ENCODE measurements at places on chromosomes 6 and 20.

DNA sequence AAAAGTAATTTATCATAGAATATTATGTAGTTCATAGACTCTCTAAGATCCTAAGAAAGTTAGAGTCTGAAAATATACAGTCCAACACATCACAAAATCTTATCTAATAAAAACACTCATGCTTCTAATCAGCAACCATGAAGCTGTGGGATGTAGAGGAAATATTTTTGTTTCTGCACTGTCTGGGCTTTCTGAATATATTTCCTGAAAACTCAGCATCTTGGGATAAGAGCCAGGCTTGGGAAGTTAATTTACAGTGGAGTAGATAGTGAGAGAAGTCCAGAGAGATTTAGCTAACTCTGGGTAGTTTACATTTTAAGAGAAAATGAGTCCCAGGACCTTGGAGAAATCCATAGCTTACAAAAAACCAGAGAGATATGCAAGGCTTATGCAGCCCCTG is 150.4 kb upstream of the BMP5 start:
- no peak for DNase-seq

DNA sequence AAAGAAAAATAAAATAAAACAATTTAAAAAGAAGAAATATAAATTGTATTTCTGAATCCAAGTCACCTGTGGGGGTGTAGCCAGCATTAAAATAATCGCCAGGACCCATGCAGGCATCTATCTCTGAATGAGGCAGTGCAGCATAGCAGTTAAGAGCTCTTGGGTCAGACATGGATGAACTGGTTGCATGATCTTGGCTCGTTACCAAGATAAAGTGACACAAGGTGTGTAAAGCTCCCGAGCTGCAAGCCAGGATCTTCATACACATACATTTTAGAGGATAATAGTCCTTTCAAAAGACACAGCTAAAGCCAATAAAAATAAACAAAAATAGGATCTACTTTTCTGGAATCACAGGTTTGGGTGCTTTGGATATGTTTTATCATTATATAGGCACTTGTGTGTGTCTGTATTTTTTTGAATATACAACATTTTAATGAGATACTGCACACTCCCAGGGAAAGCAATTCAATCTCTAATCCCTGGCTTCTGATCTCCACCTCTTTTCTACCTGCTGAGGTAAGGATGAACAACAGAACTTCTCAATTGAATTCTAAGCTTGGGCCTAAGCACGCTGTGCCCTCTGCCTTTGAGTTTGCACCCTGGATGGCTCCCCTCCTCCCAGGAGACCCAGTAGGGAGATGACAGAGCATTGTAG is 8.9 kb downstream of the TRIM10 start:
- no peak for DNase-seq

DNA sequence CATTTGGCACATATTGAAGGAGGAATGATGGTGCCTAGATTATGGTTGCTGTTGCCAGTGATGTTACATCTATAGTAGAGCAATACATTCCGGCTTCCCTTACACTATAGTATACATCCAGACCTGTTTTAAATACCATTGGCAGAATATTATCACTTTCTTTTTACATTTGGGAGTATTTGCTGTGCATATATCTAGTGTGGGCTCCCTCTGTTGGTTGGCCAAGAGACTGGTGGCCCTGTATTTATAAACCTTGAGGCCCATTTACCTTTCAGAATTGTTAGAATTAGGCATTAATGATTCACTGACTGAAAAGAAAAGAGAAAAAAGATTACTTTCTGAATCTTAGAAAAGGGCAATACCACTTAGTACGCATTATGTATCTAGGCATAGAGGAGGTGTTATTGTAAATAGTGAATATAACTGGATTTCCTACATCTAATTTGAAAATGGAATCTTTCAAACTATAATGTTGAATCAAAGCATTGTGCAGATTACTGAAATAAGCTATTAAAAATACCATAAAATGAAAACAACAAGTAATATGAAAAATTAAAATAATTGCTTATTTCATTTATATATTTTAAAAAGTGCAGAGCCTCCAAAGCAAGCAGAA is 628.8 kb upstream of the MAN1A1 start:
- no peak for DNase-seq

DNA sequence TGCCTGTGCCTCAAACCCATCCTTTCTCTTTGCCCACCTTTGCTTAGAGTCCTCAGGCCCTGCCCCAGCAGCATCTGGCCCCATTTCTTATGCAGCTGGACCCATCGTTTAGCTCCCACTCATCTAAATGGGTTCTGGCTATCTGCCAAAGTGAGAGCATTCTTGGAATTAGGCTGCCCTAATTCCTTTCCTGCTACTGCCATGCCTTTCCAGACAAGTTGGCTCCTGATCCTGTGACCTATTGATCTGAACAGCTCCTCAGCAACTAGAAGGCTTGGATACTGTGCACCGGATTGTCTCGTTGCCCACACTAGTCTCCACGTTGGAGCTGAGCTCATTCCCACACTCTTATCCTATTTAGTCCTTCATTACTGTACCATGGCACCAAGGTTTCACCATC is 22.9 kb downstream of the DZANK1 start:
- DNase-seq, result no peak

DNA sequence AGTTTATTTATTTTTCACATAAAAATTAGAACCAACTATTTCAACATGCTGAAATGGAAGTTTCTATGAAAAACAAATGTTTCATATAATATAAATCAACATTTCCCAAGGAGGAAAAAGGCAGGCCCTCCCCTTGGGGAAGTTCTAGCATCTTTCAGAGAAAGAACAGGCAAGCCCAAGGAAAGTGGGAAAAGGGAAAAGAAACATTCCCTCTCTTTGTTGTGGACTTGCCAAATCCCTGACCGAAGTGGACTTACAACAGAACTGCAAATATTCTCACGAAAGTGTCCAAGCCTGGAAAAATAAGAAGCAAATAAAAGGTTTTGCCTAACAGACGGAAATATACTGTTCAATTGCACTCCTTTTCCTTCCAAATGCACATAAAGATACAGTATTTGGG is 214.4 kb downstream of the ATXN1 start:
- no peak for DNase-seq

DNA sequence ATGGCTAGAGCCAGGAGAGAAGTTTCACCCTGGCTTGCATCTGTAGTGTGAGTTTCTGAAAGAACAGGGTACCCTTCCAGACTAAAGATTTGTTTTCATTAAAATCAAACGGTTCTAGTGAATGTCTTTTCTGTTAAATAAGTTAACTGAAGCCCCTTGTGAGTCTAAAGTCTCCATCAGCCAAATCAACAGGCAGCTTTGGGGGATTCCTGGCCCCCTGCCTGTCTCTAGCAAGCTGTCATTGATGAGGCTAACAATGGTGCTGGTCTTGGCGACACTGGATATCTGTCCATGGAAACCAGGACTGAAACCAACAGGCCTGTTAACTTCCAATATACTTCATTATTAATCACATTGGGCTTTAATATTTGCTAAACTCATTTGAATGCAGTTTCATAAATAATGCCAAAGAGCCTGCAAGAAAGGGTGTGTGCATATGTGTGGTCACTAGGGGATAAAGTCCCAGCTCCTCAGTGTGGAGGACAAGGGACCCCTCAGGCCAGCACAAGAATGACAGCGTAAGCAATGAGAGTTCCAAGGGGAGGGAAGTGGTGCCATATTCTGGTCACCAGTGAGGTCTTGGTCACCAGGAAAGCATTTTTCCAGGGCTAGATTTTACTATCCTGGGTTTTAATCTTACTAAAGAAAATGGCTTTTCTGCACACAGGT is 9.1 kb upstream of the RNF182 start:
- no peak for DNase-seq

DNA sequence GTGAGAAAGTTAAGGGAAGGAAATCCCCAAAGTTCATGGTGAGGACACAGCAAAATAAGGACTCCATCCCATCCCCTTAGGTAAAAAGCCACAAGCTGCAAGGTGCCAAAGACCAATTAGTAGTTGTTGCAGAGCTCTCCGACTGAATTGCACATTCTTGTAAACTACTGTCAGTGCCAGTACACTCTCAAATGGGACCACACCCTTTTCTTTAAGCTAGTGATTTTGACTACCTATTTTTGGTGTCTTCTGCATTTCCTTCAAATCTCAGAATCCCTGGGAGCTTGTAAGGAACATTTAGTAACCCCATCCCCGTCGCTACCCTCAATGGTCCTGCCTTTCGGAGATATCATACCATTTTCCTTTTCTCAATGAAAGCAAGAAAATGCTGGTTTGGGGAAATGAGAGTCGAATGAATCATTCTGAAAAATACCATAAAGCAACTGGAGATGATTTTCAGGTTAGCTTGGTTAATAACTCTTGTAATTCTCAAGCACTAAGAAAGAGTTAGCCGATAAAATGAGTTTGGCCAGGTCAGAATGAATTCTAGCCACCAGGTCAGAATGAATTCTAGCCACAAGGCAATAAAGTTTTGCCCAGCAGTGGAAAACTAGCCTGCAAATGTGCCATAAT is 5.2 kb upstream of the HMGN3 start:
- no peak for DNase-seq

GRCh38 chr6:2110504-2110903 is 134.9 kb downstream of the GMDS start:
- no peak for DNase-seq

GRCh38 chr6:22605736-22606135 is 36.4 kb downstream of the HDGFL1 start:
- DNase-seq, result no peak

DNA sequence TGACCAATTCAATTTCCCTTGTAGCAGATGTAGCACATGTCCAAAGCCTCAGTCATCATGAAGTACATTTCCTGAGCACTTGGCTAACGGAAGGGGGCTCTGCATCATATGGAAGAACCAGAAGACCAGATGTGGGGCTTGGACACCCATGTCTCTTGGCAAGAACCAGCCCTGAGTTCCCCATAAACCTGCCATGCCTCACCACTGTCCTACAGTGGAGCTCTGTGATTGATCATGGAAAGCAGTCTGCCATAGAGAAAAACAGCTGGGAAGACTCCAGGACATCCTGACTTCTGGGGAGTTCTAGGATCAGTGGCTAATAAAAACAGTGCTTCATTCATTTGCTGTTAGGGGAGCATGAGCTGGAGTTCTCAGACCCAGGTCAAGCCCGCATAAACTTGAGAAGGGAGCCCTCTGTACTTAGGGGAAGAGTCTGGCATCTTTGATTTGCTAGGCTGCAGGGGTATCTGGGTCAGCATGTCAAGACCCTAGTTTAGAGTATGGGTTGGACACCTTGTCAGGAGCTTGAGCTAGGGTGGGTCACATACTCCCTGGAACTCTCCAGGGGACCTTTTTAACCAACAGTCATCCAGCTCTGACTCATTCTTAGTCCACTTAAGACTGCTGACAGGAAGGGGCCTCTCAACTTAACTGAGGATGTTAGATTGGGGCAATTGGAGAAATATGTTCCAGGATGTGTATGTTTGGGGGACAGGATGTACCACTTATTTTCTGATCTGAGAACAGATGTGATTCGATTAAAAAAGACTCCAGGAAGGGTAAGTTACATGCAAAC is 26.3 kb upstream of the TRAM2 start:
- DNase-seq, result no peak

GRCh38 chr6:6657820-6658217 is 69.3 kb downstream of the LY86 start:
- no peak for DNase-seq

- no peak for DNase-seq
These were observed at the start of gene DCDC2 for GRCh38 chr6:24357336-24358218. TSS of gene DCDC2 (minus strand) at chr6:24358059. CDS start at chr6:24357750, 309 bp downstream.

GRCh38 chr6:12866422-12867029 is 150.0 kb downstream of the PHACTR1 start:
- no peak for DNase-seq

GRCh38 chr6:27286141-27286540 is 25.9 kb downstream of the POM121L2 start:
- no peak for DNase-seq

- no peak for DNase-seq
These were observed 18.8 kb upstream of the BACH2 start for GRCh38 chr6:90315354-90315950.

GRCh38 chr6:14059791-14060436 is 57.7 kb upstream of the CD83 start:
- no peak for DNase-seq

- no peak for DNase-seq
These were observed 69.7 kb downstream of the STK35 start for GRCh38 chr20:2171266-2171790.

DNA sequence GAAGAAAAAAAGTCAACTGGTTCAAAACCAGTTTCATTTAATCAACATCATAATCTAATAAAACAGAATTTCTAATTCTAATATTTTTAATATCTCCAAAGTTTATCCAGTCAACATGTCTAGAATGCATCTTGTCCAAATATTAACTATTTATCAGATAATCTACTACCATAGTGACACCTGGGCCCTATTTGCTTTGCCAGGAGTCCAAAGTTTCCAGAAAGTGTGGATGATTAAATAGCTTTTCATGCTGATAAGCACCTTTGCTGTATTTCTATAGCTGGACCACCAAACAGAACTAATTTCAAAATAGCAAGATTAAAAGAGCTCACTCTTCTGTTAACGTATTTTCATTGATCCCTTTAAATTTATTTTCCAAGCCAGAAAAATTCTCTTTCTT is 12.3 kb upstream of the TAAR1 start:
- DNase-seq, result no peak

- no peak for DNase-seq
These were observed 604 bp upstream of the RAB5IF start for GRCh38 chr20:36604952-36605398.

DNA sequence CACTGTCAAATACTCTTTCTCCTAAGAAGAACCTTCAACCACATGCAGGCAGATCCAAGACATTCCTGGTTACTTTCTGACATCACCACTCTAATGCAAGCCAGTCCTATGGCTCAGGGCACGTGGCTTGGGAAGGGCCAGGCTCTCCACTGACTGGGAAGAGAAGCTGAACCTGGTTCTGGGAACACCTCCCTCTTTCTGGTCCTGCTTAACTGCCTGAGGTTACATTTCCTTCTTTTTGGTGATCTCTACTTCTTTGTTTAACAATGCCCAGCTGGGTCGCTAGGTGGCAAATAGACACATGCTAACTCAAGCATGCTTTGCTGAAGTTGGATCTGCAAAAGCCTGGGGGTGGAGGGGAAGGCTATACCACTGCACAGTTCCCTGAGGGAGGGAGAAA is 249.8 kb downstream of the GMDS start:
- DNase-seq, result no peak

- DNase-seq, result no peak
These were observed 14.8 kb downstream of the TRIM31 start for GRCh38 chr6:30097902-30098768.

GRCh38 chr20:53996584-53997486 is 73.6 kb downstream of the BCAS1 start:
- no peak for DNase-seq

DNA sequence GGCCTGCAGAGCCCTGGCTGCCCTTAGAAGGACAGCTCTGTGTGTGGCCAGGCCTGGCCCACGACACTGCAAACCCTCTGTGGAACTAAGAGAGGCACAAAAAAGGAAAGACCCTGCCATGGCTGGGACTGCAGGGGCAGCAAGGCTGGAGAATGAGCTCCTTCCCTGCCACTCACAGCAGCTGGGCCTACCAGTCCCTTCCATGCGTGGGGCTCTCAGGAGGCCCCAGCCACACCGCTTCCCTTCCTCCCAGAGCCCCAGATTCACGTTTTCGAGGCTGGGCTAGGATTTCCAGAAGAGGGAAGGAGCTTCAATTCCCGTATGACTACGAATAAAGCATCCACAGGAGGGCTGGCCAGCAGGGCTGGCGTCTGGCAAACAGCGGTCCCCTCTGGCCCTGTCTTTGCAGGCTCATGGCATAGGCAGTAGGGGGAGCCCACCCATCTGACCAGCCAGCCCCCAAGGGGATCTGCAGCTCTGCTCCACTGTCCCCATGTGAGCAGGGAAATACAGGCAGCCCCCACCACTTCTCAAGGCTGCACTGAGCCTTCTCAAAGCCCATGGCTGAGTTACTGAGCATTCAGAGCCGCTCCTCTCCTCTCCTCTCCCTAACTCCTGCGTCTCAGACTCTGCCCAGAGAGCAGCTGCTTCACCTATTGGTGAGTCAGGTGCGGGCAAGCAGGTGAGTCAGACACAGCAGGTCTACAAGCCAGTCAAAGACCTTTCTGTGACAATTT is 53.1 kb downstream of the NINL start:
- DNase-seq, result no peak

Measured in hindlimb muscle (tissue), 1 donor.